ENCODE measurements at places on chromosomes 12 and 14.

- DNase-seq, result no peak
Observed at GRCh38 chr14:49549881-49550280, 36.3 kb downstream of the RPS29 start.

DNA sequence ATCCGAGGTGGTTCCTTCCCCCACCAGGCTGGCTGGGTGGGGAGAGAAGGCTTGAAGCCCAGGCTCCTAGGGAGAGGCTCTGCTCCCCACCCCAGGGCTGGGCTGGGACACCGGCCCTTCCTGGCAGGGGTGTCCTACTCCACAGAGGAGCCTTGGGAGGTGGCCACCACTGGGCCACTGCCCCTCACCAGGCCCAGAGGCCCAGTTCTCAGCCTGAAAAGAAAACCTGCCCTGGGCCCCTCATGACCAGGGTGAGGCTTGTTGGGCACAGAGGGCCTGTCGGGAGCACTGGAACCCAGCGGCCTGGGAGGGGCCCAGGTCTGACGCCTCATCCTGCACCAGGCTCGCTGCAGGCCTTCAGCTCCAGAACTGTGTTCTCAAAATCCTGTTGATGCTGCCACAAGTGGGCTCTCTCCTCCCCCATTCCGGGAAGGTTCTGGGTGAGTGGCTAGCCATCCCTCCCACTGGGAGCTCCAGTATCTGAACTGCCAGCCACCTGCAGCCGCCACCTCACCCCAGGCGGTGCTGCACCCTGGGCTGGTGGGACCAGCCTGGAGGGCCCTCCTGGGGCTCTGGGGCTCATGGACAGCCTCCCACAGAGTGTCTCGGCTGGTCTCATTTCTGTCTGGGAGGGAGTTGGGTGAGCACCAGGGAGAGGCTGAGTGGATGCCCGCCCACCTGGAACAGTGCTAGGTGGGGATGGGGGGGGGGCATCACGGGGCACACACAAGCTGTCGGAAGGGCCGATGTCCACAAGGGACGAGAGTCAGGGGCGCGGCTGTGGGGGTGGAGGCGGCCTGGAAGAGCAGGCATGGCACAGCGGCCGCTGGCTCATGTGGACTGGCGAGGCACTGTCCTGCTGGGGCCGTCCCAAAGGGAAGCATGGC is 11.8 kb downstream of the BAG5 start:
- DNase-seq, result no peak

DNA sequence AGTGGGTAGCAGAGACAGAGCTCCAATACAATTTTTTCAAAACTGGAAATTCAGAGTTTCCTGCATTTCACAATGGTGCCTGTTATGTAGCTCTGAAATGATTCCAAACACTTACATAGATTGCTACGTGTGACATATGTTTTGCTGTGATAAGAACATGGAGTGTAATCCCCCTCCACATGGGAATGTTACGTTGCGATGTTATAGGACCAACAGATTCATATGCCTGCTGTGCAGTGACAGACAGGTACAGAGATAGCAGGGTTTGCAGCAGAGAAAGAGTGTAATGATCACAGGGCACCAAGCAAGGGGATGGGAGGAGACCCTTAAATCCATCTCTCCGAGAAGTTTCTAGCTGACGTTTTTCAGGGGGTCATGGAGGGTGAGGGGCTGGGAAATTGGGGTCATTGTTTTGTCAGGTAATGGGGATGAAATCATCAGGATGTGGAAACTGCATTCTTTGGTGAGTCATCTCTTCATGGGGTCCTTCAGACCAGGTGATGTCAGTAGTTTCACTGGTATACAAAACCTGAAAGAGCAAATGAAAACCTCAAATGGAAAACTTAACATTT is 76.6 kb upstream of the OSBPL8 start:
- no peak for DNase-seq

GRCh38 chr12:33222357-33222756 is 217.3 kb downstream of the SYT10 start:
- no peak for DNase-seq
